Posterior cingulate gyrus (tissue), 11 donors: ENCODE measurements at places on chromosomes 12 and 14.

GRCh38 chr14:89325299-89325883 is 91.6 kb downstream of the FOXN3 start:
- DNase-seq: no peak

DNA sequence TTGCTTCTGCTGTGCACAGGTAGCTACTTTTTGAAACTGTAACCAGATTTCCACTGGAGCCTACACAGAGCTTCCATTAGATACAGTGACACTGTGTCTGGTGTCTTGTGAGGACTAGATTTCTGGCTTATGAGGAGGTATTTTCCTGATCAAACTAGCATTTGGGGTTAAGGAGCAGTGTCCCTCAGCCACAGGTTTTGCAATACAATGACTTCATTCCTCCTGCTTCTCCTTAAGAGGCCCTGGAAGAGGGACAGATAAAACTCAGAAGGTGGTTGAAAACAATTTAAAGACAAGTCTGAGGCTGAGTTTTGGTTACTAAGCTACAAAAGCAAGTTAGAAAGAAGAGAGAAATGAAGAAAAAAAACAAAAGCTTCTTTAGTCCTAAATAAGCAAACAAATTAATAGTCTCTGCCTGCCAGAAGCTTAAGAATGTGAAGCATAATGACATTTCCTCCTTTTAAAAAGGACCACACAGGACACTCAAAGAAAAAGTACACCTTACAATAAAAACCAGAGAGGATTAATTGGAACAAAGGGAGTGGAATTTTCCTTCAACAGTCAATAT is 53.0 kb downstream of the PKP2 start:
- no peak for DNase-seq

GRCh38 chr12:11719678-11720099 is 70.2 kb downstream of the ETV6 start:
- no peak for DNase-seq

DNA sequence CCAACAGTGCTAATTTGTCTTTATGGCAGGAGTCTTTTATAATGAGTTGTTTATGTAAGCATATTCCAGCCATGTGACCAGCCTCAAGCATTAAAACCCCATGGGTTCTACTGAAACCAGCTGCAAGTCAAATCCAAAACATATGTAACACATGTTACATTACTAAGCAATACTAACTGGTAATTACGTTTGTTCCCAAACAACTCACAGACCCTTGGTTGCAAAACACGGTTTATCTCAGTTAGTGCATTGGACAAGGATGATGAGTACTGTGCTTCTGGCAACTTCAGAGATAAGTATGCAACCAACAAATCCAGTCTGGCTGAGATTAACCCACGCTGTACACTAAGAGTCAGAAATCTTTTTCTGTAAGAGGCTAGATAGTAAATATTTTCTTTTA is 110.1 kb upstream of the FAR2 start:
- no peak for DNase-seq

GRCh38 chr12:96338852-96339471 is 61.3 kb downstream of the CDK17 start:
- DNase-seq: no peak

GRCh38 chr12:117033382-117034221 is 65.6 kb downstream of the TESC start:
- peak; percentile 67 for DNase-seq

GRCh38 chr12:47731723-47732122 is 6.4 kb upstream of the ENDOU start:
- DNase-seq: no peak

DNA sequence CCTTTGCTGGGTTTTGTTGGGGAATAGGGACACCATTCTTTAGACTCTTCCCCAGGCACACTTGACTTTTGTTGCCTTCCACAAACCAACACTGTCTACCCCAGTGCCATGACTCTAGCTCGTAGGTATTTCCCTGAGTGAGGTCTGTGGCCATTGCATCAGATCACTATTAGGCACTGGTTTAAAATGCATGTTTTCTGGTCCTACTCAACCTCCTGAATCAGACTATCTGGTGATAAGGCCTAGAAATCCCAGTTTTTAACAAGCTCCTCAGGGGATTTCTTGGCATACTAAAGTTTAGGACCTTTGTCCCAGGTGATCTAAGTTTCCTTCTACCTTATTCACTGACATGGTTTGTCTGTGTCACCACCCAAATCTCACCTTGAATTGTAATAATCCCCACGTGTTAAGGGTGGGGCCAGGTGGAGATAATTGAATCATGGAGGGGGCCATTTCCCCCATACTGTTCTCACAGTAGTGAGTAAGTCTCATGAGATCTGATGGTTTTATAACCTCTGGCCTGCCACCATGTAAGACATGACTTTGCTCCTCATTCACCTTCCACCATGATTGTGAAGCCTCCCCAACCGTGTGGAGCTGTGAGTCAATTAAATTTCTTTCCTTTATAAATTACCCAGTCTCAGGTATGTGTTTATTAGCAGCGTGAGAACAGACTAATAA is 87.8 kb upstream of the PSMC1 start:
- DNase-seq: no peak

DNA sequence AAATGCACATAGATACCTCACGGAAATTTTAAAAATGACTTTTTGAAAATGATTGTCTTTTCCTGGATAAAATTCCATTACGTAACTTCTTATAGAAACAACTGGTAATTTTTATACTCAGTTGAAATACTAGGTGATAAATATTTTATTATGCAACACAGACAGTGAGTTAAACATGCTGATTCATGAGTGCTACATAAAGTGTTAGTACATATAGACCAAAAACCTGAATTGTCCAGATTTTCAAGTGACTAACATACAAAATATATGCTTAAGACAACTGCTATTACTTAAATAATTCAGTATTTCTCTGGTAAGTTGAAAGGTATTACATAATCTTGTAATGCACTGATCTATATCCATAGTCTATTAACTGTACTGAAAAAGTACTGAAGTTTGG is 11.9 kb downstream of the PTPRO start:
- DNase-seq: no peak

DNA sequence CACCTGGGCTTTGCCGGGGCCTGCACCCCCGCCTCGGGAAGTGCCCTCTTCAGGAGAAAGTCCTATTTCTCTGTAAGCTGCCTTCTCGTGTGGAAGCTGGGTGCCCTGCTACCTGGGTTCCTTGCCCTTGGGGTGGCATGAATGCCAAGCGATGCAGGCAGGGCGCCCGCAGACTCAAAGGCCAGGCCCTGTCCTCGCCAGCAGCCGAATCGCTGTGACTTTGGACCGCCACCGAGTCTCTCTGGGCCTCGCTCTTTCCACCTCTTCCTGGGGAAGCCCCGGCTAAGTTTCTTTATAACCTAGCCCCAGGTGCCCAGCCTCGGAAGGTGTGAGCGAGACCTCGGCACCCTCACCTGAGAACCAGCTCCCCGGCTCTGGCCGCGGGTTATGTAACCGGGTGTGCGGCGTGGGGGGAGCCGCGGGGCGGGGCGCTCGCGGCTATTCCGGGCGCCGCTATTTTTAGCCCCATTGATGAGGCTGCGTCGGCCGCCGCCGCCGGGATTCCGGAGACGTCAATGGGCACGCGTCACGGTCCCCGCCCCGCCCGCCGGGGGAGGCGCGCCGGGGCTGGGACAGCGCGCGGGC is 14.6 kb upstream of the NR4A1 start:
- peak; percentile 97 for DNase-seq

DNA sequence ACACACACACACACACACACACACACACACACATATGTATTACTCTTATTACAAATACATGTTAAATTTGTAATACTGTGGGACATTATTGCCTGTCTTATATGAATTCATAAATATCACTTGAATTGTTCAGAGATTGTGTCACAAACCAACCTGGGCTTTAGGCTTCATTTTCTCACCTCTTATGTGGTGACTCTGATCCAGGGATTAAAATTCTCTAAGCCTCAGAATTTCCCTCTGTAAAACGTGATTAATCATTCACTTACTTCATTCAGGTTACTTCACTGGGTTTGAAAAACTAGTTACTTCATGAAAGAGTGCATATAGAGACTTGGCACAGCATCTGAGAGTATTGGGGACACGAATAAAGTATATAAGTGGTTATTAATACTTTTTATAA is 240.3 kb upstream of the PDZRN4 start:
- DNase-seq: no peak

DNA sequence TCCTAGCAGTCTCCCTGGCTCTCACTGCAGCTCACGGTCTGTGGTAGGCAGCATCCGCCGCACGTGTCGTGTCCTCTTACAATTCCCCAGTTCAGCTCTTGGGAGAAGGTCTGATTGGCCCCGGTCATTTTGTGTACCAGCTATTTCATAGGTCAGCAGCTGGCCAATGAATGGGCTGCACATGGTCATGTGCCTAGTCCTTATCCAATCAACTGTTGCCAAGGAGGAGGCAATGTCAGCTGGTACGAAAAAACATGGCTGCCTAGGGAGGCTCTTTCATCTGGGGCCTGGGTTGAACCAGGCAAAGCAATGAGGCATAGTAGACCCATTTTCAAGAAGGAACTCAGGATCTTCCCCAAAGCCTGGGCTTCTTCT is 46.1 kb downstream of the RNFT2 start:
- no peak for DNase-seq

DNA sequence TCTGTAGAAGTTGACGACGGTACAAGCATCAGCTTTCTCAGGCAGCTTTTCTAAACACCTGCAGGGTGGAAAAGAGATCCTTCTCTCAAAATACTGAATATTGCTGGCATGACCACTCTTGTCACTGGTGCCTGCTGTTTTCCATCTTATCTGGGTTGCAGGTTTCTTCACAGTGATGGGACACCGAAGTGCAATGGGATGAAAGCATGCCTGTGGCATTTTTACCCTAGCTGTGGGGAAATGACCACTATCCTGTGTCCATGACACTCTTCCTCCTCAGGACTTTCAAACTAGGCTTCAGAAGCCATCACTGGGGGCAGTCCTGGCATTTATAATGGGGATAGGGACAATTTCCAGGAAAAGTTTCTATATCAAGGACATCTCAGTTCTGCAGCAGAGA is 98.5 kb downstream of the ETV6 start:
- DNase-seq: no peak
